ENCODE measurements at places on chromosomes 6 and 20.
A peak's percentile ranks its signal among the peaks of the same experiment; 100 is the strongest.

DNA sequence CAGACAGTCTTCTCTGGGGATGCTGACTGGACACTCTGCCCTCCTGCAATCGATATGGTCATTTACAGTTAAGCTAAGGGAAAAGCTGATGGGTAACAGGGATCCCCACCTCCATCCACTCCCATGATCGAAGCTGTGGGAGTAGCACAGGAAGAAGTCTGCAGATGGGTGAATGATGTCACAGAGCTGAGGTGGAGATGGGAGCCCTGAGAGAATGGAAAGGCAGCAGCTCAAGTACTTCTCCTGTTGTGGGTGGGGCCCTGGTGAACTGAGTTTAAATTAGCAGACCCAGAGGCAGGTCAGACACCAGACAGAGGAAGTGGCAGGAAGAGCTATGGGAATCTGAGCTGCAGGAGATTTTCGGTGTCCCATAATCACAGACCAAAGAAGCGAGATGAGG lies 29.0 kb downstream of the HDGFL1 start:
- DNase-seq, result no peak

DNA sequence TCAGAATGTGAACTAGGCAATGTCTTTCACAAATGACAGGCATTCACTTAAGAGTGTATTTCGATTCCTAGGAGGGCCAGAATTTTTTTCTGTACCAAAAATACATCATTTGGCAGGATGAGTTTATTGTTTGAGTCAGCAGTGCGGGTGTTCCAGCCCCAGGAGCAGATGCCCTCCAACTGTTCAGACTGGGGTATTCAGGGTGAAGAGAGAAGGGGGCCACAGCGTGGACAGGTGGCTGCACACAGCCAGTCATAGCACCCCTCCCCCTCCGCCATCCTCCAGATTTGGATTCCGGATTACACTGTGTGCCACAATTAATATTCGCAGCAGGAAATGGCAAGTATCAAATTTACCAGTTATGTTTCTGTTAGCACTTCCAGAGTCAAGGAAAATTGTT lies 38.6 kb downstream of the RIPOR2 start:
- DNase-seq, result no peak

DNA sequence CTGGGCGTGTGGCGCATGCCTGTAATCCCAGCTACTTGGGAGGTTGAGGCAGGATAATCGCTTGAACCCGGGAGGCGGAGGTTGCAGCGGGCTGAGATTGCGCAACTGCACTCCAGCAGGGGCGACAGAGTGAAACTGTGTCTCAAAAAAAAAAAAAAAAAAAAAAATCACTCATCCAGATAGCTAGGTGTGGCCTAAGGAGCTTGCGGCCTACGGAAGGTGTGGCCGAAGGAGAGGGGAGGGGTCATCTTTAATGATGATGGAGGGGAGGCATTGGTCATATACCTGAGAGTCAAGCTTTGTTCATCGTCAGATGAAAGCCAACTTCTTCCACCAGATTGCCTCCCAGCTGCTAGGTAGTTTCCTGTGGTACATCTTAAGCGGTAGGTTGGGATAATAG lies 801 bp upstream of the PPARD start:
- DNase-seq, result no peak

DNA sequence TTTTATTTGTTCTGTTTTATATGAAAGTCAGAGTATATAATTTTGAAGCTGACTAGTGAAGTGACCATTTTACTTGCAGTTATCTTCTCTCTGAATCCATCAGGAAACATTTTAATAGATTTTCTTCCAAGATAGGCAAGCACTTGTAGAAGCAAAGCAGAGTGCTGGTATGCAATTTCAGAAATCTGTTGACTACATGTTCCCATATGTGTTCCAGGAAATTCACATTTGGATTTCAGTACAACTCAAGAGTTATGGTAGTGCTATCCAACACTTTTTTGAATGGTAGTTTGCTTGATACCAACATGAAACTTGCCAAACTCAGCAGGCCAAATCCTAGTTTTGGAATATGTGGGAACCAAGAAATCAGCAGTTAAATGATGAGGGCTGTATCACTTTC lies 94.0 kb downstream of the CENPW start:
- no peak for DNase-seq

DNA sequence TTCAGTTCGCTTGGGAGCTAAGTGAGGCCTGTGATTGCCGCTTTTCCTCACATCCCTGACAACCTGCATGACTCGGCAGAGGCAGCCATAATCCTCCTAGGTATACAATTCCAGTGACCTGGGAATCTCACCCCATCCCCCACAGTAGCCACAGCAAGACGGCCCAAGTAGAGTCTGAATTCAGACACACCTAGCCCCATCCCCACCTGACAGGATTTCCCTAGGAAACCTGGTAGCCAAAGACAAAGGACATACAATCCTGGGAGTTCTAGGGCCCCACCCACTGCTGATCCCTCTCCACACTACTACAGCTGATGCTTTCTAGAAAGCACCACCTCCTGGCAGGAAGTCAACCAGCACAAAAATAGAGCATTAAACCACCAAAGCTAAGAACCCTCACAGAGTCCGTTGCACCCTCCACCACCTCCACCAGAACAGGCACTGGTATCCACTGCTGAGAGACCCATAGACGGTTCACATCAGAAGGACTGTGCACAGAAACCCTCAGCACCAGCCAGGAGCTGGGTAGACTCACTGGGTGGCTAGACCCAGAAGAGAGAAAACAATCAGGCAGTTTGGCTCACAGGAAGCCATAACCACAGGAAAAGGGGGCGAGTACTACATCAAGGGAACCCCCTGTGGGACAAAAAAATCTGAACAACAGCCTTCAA lies 17.9 kb upstream of the RUNX2 start:
- peak; percentile 48 for DNase-seq

DNA sequence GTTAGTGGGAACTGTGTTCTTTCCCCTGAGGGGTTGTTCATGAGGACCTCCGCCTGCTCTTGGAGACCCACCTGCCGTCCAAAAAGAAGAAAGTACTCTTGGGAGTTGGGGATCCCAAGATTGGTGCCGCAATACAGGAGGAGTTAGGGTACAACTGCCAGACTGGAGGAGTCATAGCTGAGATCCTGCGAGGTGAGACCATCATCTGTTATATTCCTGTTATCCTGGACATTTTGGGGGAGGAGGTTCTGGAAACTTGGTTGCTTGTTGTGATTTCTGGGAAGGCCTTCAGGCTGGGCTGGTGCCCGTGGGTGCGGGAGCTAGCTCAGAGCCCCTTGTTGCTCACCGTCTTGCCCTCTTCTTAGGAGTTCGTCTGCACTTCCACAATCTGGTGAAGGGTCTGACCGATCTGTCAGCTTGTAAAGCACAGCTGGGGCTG lies 2.0 kb downstream of the NOP56 start:
- DNase-seq, result no peak

- no peak for DNase-seq
These were observed 417.8 kb downstream of the CDC5L start for GRCh38 chr6:44805238-44805846.

DNA sequence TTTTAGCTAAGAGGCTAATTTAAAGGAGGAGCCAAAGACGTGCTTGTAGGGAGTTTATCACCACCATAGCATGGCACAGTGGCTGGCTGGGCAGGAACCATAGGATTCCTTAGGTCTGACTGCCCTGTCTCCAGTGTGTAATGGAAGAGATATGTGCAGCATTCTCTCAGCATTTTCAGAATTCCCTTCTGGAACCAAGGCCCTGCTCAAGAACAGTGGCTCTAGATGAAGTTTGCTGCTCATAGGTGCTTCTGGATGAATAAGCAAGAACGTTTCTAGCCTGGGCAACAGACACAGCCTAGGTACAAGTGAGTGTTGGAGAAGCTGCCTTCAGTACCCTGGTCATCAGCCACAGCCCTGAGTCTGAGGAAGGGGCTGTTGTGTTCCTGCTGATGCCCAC lies 69.1 kb downstream of the LCA5 start:
- no peak for DNase-seq

GRCh38 chr6:148231572-148231971 lies 111.1 kb upstream of the SASH1 start:
- DNase-seq, result no peak

- peak; percentile 7 for DNase-seq
These were observed 281.9 kb upstream of the RNF24 start for GRCh38 chr20:4297127-4297826.

GRCh38 chr6:140956571-140957369 lies 1176.0 kb upstream of the GJE1 start:
- no peak for DNase-seq

DNA sequence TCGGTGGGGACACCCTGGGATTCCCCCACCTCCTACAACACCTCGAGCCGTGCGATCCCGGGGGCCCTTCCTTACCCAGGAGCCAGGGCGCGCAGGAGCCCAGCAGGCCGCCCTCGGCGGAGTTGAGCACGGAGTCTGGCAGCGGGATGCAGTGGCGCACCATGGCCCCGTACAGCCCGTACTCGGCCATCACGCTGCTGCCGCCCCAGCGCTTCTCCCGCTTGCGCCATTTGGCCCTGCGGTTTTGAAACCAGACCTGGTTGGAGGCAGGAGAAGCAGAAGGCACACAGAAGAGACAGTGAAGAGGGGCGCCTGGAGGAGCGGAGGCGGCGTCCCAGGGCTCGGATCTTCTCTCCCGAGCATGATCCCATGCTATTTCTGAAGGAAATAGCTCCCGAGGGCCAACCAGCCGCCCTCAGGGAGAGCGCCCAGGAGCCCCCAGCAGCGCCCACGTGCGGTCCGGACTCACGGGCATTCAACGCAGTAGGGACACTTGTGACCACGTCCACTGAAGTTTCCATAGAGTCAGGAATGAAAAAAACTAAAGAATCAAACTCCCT lies 4.3 kb downstream of the VSX1 start:
- peak; percentile 23 for DNase-seq

DNA sequence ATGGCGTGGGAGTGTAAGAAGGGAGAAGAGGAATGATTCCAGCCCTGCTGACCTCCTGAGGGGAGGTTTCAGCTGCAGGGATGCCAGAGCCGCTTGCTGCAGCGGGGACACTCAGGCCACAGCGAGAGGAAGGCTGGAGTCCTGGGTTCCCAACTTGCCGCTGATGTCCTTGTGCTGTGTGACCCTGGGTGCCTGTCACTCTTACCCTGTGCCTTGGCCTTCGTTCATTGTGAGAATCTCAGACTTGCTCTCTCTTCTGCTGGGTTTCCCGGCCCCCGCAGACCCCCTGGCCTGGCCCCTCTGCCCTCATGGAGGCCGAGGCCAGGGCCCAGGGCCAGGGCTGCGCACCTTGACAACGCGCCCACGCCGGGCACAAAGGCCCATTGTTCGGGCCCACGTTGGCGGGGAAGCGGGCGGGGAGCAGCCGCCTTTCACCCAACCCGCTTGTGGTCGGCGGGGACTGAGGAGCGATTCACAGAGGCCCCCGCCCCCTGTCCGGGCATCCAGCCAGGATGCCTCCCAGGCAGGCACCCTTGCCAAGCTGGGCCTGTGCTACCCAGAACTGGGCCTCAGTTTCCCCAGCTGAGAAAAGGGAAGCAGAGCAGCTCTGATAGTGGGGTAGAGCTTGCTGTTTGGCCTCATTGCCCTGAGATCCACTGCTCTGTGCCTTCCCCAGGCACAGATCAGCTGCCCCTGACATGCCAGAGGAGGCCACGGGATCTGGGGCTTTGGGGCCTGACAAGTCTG lies 52.4 kb downstream of the CEBPB start:
- no peak for DNase-seq

DNA sequence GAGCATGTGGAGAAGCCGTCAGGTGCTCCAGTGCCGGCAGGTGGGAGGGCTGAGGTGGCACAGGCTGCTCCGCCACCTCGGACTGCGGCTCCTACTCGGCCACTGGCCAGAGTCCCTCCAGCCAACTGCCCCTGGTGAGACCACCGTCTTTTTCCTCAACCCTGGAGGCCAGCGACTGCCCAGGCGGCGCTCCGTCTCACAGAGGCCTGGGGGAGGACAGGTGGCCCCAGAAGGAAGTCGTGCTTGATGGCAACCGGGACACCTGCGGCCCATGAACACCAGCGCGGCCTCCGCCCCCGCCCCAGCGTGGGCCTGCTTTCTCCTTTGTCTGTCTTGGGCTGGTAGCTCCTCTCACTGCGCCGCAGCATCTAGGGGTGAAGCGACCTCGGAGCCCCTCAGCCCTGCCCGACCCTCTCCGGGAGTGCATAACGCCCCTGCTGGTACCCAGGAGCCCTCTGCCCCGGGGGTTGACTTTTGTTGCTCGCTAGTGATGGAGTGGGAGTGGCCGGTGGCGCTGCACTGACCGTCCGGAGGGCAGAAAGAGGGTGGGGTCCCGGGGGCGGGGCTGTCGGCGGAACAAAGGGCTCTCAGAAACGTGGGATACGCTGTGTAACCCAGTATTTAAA lies 706 bp upstream of the TUBB2B start:
- no peak for DNase-seq

DNA sequence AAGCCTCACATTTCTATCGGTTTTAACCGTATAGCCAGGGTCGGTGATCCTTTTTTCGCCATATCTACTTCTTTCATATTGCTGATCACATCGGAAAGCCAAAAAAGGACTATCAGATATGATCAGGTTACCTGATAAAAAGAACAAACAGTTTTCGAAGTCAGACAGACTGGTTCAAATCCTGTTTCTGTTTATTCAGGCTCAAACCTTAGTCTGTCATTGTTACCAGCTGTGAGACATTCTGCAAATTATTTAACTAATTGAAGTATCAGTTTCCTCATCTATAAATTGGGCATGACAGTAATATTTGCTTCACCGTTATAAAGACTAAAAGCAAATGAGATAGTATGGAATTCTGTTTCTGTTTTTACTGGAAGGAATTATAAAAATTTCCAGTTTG lies 111.3 kb downstream of the TSHZ2 start:
- no peak for DNase-seq

DNA sequence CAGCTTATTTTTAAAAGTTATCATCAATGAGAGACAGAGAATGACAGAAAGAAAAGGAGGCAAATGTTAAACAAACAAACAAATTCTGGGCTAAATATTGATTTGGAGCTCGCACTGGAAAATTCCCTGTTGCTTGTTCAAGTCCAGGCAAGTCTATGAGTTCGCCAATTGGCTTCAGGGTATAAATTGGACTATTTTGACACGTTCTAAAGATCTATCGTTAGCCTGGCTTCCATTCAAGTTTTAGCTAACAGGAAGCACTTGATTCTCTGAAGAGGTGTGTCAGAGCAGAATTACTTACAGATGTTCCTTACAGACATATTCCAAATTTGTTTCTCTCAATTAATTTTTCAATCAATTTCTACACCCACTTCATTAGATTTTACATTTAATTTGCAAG lies 15.8 kb upstream of the RFPL4B start:
- DNase-seq, result no peak

GRCh38 chr6:5851261-5851757 lies 155.4 kb downstream of the NRN1 start:
- peak; percentile 86 for DNase-seq

DNA sequence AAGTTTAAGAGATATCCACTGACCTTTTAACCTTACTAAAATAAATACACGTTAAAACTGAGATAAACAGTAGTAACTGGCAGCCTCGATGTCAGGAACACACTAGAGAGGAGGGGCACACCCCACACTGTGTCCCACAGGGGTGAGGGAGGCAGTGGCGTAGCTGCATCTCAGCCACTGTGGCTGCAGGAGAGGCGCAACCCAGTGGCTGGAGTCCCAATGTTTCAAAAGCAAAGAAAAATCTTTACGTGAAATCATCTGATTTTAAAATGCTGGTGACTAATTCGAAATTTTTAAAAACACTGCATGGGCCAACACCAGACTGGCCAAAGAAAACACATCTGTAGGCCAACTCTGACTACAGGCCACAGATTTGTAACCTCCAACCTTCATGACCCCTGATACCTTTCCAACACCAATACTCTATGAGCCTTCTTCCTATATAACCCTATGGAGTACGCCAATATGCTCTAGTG lies 54.7 kb downstream of the TRAM2 start:
- DNase-seq, result no peak

GRCh38 chr6:39934131-39934757 lies at the start of gene MOCS1:
TSS of gene MOCS1 (minus strand) at chr6:39934462. CDS start at chr6:39934417, 45 bp downstream.
- DNase-seq, result peak; percentile 53

Measured in activated naive CD4-positive, alpha-beta T cell treated with anti-CD3 and anti-CD28 coated beads for 36 hours (primary cell).